ENCODE measurements at places on chromosomes 2 and 18.
A peak's percentile ranks its signal among the peaks of the same experiment; 100 is the strongest.

GRCh38 chr2:190553254-190553653 is 18.7 kb upstream of the NEMP2 start:
- no peak for DNase-seq

DNA sequence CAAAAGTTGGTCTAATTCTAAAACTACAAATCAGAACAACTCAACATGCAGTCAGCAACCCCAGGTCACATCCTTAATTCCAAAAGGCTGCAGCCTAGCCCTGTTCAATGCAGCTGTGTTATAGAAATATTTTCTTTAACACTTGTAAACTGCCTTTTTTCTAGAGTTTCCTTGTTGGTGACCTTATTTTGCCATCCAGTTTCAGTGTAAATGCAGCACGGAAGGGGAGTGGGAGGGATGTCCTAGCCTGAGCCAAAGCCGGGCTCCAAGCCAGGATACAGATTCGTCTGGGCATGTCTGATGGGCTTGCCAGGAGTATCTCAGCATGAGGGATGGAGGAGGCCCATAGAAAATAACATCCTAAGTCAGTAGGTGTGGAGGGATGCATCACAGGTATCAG is 17.7 kb upstream of the SP3 start:
- no peak for DNase-seq

GRCh38 chr18:76430636-76431035 is 64.4 kb downstream of the ZNF516 start:
- no peak for DNase-seq

GRCh38 chr2:69740502-69740951 is 1.4 kb upstream of the ANXA4 start:
- no peak for DNase-seq

GRCh38 chr18:48805826-48806535 is 144.8 kb downstream of the SMAD7 start:
- no peak for DNase-seq

- no peak for DNase-seq
These were observed 108.3 kb upstream of the LTBP1 start for GRCh38 chr2:32838418-32838817.

DNA sequence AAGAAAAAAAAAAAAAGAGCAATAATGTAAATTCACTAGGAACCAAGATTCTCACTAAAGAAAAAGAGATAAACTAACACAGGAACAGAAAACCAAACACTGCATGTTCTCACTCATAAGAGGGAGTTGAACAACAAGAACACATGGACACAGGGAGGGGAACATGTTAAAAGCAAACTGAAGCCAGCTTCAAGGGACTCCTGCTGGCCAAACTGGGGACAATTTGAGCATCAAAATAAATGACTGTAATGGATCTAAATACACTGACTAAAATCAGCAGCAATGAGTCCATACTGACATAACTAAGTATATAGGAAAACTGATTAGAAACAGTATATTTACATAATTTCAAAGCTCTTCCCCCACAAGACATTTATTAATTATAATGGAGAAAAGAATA is 73.0 kb downstream of the FARSB start:
- no peak for DNase-seq

- no peak for DNase-seq
These were observed 566 bp downstream of the GATA6 start for GRCh38 chr18:22169889-22170420.

DNA sequence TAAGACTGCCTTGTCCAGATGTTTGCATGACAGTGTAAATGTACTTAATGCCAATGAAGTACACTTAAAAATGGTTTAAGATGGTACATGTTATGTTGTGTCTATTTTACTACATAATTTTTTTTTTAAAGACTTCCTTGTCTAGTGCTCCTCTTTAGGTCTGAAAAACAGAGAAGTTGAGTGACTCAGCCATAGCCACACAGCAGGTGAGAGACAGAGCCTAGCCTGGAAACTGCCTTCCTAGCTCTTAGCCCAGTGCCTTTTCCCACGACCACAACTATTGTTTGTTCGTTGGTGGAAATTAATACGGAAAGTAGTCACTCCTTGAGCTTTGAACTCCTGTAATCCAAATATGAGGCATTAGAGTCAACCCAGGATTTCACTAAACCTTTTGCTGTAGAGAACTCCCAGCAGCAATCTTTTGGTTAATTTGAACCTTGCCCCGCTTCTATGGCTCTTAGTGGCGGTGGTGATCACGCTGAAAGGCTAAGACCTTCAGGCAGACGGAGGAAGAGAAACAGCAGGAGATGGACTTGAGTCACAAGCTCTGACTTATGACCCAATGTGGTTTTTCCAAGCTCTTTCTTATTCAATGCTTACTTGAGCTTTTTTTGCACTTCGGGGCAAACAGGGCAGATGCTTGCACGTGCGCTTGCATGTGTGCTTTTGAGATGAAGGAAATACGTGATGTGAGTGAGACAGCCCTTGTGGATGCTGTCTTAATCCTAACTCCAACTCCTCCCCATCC is 21.2 kb downstream of the TRIB2 start:
- DNase-seq: no peak

DNA sequence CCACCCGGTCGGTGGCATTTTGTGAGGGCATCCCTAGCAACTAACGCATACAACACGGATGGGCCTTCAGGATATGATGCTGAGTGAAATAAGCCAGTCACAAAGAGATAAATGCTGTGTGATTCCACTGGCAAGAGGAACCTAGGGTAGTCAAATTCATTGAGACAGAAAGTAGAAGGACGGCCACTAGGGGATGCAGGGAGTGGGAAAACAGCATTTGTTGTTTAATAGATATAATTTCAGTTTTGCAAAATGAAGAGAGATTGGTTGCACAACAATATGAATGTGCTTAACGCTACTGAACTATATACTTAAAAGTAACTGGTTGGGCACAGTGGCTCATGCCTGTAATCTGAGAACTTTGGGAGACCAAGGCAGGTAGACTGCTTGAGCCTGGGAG is 112.9 kb downstream of the AFF3 start:
- no peak for DNase-seq

- DNase-seq: no peak
These were observed 113.6 kb downstream of the ETAA1 start for GRCh38 chr2:67510745-67511144.

DNA sequence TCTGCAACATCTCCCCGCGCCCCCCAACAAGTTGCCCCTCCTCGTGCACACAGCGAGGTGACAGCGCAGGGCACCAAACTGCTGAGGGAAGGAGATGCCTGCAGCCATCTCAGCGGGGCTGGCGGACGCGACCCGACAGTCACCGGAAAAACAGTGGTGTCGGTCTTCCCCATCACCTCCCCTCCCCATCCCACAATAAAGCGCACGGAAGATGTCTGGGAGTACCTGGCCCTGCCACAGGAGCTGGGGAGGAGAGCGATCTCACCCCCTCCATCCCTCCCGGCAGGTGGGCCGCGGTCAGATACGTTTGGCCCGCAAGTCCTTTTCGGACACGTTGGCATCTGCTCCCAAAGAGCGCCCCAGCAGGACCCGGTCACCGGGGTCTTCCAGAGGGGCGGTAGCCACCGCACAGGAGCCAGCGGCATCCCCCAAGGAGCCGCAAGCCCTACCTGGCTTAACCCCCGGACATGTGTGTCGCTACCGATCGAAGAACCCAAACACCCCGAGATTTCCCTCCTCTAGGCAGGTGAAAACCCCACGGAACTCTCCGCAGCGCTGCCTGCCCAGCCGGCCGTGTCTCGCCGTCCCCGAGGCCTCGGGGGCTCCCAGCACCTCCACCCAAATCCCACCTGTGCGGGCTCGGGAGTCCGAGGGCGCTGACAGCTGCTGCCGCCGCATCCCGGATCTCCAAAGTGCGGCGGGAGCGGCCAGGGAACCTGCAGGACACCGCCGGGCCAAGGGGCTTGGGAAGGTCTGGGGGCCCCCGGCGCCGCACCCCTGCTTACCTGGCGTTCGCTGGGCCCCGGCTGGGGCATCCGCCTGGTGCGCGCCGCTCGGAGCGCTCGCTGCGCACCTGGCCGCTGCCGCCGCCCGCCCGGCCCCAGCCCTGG is 657 bp downstream of the ATP8B1 start:
- DNase-seq: no peak

GRCh38 chr2:64455545-64455944 is 1.6 kb downstream of the LGALSL start:
- no peak for DNase-seq

GRCh38 chr2:242088471-242089212 is 219.1 kb downstream of the RTP5 start:
- peak; percentile 93 for DNase-seq

- no peak for DNase-seq
These were observed 17.5 kb downstream of the NCAPH start for GRCh38 chr2:96353032-96353561.

- no peak for DNase-seq
These were observed 93.2 kb downstream of the CABYR start for GRCh38 chr18:24231773-24232735.

GRCh38 chr2:136000502-136000901 is 15.1 kb upstream of the DARS1 start:
- DNase-seq: no peak

DNA sequence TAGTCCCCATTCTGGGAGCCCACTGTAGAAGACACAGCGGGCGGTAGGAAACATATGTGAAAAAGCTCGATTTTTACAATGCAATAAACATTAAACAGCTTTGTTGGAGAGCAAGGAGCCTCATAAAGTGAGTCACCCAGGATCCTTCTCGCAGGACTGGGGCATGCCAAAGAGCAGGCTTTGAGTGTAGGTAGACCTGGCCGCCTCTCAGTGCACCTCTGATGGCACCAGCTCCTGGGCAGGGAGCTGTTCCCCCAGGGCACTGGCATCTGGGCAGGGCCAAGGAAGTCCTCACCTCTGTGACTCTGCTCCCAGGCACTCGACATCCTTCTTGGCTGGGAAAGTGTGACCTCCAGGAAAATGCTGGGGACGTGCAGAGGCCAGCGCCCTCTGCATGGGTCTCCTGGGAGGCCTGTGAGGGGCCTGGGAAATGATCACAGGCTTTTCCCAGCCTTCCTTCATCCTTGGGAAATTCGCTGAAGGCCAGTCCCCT is 94.2 kb downstream of the POLR1A start:
- no peak for DNase-seq

- no peak for DNase-seq
These were observed 113.3 kb downstream of the MYO1B start for GRCh38 chr2:191358325-191359025.

DNA sequence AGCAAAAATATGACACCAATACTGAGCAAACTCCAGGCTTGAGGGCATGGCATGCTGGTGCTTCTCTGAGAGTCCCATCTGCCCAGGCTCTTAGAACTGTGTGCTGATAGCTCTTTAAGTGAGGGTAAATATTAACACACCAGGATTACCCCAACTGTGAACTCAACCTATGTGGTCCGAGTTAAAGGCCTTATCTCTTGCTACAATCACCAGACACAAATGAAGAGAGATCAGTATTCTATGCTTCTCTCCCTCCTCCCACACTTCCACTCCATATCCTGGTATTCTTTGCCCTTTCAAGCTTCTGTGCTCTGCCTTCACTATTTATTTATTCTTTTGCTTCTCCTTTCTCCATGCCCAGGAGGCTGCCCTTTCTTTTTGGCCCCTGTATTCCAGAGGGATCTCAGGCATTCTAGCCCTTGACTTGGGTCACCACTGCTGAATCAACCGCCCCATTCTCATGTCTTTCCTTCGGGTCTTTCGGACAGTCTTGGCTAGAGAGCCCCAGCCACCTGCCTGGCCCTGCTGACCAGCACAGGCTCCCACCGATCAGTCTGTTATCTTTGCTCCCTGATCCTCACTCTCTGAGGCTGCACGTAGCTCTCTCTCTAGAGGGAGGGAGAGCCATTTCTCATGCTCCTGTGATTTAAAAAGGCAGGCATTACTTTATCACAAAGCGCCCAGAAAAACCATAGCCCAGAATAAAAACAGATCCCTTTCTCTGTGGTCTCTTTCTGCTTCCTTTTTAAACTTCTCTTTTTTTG is 17.2 kb upstream of the HK2 start:
- DNase-seq: no peak

GRCh38 chr18:71951001-71951400 is 593.1 kb downstream of the CBLN2 start:
- DNase-seq: no peak

GRCh38 chr18:2433366-2433765 is 137.9 kb downstream of the METTL4 start:
- no peak for DNase-seq

- no peak for DNase-seq
These were observed 100.9 kb downstream of the CRIM1 start for GRCh38 chr2:36456227-36457175.

All from stimulated activated CD8-positive, alpha-beta memory T cell treated with anti-CD3 and anti-CD28 coated beads, Interleukin-7, amount 100 ng/mL, for 4 hours (primary cell).